Activated CD8-positive, alpha-beta T cell treated with anti-CD3 and anti-CD28 coated beads, Interleukin-2, amount 10 ng/mL, durations not matched to agents 7 days and 5 days (primary cell): ENCODE measurements at places on chromosomes 5 and 9.

DNA sequence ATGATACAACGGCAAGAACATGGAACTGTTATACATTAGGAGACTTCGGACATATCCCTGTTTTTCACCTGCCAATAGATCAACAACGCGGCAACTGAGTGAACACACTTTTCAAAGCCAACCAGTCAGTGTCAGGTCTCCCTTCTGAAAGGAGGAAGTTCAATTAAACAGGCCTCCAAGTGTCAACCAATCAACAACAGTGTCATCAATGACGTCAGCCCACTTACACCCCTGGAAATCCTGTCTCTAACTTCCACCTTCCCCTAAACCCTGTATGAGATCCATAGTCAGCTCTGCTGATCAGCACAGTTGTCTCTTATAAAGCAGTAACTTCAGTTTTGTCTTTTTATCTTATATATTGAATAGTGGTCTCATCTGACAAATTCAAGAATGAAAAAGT is 36.6 kb downstream of the DMRT3 start:
- no peak for DNase-seq

DNA sequence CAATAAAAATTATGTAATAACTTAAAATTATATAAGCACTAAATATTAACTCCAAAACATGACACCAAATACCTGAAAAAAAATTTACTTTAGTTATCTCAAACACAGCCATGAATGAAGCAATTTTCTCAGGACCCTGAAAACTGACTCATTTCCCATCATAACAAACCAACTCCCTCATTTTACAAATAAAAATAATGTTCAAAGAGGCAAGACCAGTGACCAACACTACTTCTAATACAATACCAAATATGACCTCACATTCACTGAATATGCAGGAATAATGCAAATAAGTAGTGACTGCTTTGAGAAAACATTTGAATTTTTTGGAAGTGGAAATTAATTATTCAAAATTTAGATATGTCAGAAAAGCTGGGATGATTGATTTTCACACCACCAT is 21.6 kb downstream of the FBLL1 start:
- no peak for DNase-seq

DNA sequence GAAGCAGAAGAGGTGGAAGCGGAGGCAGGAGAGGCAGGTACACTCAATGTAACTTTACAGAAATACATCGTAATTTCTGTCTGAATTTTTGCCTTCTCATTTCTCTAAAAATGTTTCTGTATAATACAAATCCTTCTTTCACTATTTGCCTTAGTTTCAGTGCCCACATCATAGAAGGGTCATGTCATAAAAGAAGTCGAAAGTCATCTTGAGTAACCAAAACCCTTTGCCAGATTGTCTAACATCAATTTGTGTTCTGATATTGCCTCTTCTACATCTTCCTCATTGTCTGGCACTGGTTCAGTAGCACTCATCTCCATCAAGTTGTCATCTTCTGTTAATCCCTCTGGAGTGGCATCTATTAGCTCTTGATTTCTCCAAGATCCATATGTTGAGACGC is 6.2 kb upstream of the CYFIP2 start:
- peak; percentile 20 for DNase-seq

DNA sequence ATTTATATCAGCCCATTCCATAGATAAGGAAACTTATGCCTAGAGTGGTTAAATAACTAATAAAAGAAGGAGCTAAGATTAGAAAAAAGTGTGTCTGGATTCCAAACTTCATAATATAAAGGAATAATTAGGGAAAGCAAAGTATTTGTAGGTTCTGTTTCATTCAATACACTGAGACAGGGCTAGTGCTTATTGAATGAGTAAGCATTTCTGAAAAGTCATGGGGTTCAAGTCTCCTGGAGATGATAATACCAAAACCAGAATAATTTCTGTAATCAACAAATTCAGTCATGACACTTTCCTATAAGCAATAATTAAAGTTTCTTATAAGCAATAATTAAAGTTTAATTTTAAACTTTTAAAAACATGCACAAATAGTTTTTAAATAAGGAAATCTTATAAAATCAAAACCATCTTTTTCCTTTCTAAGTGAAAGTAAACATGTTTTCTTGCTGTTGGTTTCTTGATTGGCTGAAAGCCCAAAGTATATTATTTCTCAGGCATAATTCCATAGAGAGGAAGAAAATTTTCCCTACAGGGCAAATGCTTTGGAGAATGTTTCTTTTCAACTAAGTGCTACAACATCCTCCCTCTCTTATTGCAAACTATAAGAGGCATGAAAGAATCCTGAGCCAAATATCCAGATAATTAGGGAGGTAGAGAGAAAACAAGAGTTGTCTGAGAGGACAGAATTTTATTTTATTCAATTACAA is 510.2 kb downstream of the PRELID2 start:
- DNase-seq, result no peak

GRCh38 chr9:107154766-107155165 is 128.3 kb upstream of the RAD23B start:
- no peak for DNase-seq

DNA sequence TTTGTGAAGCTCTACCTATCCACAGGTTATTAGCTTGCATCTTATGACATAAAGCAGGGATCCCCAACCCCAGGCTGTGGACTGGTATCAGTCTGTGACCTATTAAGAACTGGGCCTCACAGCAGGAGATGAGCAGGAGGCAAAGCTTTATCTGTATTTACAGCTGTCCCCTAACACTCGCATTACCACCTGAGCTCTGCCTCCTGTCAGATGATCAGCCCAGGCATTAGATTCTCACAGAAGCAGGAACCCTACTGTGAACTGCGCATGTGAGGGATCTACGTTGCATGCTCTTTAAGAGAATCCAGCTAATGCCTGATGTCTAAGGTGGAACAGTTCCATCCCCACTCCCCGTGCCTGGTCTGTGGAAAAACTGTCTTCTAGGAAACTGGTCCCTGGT is 19.7 kb downstream of the FBXW11 start:
- no peak for DNase-seq

- DNase-seq, result no peak
Observed at GRCh38 chr5:67807439-67807888, 408.1 kb upstream of the PIK3R1 start.
